Stimulated activated CD8-positive, alpha-beta memory T cell treated with anti-CD3 and anti-CD28 coated beads, Interleukin-2, amount 100 ng/mL, for 1 hour (primary cell): ENCODE measurements at places on chromosomes 2 and 18.

GRCh38 chr18:41761333-41762018 is 193.6 kb upstream of the PIK3C3 start:
- DNase-seq: no peak

GRCh38 chr18:59560556-59560955 is 136.7 kb downstream of the CCBE1 start:
- no peak for DNase-seq

DNA sequence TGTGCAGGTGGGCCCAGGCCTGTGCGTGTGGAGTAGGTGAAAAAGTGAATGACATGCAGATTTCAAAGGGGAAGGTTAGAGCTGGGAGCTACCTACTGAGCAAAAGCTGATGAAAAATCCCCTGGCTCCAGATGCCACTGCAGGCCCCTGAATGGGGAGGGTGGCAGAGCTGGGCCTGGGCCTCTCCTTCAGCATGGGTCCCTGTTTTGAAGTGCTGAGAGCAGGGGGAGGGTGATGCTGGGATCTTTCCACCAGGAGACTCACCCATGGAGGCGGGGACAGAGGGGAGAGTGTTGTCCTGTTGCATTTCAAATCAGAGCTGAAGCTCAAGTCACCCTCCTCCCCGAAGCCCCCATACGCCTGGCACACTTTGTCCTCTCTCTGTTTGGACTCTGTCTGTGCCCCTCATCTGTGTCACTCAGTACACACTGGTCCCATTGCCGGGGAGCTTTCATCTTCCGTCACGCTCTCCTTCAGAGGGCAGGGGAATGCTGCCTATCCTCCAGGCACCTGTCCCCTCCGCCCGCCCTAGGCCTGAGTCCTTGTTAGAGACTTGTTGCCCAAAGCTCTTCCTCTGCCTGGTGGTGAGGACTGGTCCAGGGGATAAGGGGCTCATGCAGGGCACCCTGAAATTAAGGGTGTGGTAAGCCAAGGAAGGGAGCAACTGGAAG is 206.6 kb downstream of the HAUS1 start:
- DNase-seq: no peak

GRCh38 chr2:37324536-37324785 is 172 bp downstream of the PRKD3 start:
- DNase-seq: peak; percentile 45

- no peak for DNase-seq
Observed at GRCh38 chr18:37675699-37676098, 110.1 kb upstream of the CELF4 start.

DNA sequence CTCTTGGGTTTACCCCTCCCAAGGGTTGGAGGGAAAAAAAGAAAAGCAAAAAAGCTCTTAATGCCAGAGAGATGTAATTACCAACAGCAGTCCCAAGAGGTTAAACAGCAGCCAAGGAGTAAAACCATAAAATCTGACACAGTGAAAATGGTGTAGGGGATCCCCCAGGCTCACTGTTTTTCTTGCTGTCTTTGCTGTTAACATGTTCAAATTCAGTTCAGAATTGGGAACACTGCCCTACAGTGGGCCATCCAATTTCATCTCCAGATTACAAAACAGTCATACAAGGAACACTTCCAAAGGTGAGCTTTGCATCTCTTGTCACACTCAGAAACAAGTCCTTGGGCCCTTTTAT is 54.5 kb downstream of the PLEKHM3 start:
- DNase-seq: no peak

- DNase-seq: no peak
Observed at GRCh38 chr18:10140461-10141282, 226.9 kb downstream of the VAPA start.

DNA sequence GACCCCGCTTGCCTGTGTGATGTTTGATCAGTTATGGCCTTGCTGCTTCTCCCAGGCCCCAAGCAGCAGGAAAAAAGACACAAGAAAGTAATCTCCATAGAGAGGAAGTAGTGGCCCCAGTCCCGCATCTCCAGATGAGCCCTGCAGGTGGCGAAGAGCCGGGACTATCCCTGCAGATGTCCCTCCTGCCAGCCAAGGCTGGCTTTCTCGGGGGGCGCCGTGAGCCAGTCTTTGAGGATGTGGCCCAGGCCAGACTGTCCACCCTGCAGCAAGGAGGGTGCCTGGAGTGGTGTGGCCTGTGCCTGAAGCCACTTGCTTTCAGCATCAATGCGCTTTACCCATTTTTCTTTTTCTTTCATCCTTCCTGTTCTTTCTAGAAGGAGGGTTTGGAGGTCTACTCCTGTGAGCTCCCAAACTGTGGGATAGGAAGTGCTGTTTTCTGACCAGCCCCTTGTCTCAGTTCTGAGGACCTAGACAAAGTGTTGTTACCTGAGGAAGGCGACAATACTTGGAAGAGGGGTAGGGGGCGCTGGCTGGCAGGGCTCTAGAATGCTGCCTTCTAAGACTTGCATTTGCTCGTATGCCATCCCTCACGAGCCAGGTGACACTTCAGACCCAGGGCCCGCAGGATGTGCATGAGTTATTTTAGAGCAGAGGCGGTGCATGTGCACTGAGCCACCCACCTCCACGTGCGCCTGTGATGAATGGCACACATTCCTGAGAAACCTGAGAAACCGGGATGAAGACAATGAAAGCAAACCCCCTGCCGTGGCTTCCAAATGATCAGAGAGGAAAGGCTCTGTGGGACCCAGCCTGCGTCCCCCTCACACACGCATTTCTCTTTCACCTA is 255.8 kb downstream of the FBXO15 start:
- no peak for DNase-seq

GRCh38 chr18:55403421-55403949 is 184.5 kb downstream of the TCF4 start:
- no peak for DNase-seq

DNA sequence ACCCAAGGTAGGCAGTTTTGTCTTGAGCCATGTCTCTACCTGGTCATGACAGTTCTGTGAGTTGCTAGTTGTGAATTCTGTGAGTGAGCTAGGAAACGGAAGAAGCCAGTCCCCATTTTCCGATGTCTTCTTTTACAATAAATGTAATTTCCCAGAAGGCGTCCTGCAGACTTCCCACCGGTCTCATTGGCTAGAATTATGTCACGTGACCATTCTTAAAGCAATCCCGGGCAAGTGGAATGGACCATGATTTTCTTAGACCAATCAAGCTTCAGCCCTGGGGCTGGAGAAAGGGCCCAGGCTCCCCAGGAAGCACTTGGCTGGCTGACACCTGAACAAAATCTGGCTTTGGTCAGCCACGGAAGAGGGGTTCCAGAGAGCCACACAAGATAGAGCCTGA is 10.6 kb downstream of the TMEM178A start:
- DNase-seq: no peak

DNA sequence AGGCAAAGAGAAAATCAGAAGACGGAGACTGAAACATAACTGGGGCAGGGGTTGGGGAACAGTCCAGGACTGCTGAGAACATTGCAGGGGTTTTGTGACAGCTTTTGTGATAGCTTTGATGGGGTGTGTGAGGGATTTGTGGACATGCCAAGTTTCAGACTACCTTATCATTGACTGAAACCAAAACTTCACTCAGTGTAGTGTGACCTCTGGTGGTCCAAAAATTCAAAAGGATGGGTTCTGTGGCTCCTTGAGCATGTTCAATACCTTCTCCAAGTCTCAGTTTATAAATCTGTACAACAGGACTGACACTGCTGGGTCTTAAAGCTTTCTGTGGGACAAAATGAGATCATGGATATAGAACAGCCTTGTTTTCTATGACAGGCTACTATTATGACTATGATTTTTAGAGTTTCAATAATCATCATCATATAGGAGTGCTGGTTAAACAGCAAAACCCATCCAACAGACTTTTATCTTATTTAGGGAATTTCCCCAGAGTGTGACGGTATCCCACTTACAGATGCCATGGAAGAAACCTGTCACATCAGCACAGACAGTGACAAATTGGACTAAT is 259.2 kb upstream of the SLC14A2 start:
- DNase-seq: no peak

- no peak for DNase-seq
Observed at GRCh38 chr2:233352141-233352842, 2.0 kb upstream of the DGKD start.

GRCh38 chr18:58139459-58140386 is 95.7 kb downstream of the NEDD4L start:
- no peak for DNase-seq

DNA sequence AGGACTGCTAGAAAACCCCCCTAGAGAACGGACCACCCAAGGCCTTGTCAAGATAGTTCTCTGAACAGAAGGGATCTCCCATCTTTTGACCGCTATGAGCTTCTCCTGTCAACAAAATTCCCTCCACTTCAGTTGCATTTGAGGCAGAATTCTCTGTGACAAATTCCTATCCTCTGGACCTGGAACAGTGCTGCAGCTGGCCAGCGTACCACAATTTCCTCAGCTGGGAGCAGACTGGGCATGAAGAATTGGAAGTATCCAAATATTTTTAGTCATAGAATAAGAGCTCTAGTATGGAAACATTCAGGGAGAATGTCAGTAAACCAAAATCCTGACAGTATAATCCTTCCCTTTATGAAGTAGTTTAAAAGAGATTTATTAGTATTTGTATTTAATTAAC is 147.1 kb upstream of the BOD1L2 start:
- no peak for DNase-seq

DNA sequence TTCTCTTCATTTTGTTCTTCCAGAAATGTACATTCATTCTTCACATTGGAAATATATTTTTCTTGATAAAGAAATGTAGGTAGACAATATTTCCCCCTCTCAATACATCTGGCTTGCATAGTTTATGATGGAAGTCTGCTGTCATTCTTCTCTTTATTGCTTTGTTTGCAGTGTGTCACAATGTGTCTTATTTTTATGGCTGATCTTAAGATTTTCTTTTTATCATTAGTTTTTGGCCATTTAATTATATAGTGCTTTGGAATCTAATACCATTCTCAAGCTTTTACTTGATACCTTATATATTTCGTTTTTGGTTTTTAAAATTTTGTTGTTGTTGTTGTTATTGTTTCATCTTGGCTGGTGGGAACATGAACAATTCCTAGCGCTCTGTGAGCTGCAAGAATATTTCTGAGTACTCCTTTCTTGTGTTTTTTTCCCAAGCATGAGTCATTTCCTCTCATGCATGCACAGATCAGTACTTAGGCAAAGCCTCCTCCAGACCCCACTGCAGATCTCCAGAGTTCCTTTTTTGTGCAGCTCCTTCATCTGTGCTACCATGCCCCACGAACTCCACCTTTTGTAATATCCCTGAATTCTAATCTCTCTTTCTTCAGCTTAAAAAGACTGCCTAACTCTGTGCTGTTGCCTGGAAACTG is 13.7 kb upstream of the MMADHC start:
- no peak for DNase-seq

GRCh38 chr2:211061612-211062296 is 505.4 kb downstream of the CPS1 start:
- no peak for DNase-seq

GRCh38 chr2:177525351-177525924 is 132.9 kb downstream of the AGPS start:
- DNase-seq: no peak

GRCh38 chr2:18406219-18406618 is 154.2 kb downstream of the RDH14 start:
- no peak for DNase-seq

DNA sequence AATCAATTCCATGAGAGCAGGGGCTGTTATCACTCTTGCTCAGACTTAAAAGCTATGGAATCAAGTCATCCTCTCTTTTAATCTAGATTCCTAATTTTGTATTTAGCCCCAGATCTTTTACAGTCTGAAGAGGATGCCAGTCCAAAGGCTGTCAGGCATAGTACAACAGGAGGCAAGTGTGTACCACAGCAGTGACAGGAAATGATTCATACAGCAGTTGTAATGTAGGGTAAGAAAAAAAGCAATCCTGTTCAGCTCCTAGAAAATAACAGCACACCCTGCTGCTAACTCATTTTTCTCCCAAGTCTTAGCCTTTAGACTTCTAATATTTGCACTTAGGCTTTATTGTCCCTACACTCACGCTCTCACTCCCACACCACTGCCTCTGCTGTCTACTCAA is 127.8 kb upstream of the SYT4 start:
- DNase-seq: no peak

- DNase-seq: no peak
Observed at GRCh38 chr18:12839057-12839525, 44.9 kb downstream of the PTPN2 start.

- DNase-seq: no peak
Observed at GRCh38 chr2:38433607-38433975, 56.5 kb upstream of the ATL2 start.
